ENCODE measurements at places on chromosomes 5 and 9.

DNA sequence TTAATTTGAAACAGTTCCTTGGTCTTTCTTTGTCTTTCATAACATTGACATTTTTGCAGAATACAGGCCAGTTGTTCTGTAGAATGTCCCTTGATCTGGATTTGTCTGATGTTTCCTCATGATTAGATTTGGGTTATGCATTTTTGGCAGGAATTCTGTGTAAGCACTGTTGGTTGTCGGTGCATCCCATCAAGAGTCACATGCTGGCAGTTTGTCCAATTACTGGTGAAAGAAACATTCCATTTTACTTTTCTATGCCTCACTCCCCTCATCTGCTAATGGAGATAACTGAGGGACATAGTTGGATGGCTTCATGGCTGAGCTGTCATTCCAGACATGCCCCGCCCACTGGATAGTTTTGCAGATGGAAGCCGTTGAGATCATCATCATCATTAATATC, 7.6 kb upstream of the ZNF618 start:
- DNase-seq: no peak

DNA sequence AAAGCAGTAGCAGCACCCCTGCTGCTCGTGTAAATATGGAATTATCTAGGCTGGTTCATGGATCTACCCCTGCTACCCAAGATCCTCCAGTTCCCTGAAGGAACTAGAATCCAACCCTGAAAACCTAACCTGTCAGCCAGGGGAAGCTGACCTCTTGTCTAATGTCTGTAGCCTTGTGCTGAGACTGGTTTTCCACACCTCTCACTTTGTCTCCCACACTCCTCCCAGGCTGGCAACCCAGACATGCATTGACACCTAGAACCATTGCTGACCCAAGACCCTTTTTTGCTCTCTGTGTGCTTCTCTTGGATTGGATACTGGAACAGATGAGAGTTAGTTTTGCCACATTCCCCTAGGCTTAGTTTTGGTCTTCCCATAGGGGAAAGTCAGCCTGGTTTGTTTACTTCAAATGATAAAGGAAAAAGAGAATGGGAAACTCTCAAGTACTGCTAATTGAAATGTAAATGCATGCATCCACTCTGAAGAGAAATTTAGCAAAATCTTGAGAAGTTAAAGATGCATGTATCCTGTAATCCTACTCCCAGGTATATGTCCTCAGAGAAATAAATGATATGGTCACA, 36.6 kb upstream of the NR4A3 start:
- no peak for DNase-seq

GRCh38 chr5:164518067-164518740, 1012.8 kb downstream of the MAT2B start:
- DNase-seq: no peak

- no peak for DNase-seq
Measured at GRCh38 chr5:169354921-169355320, 54.0 kb upstream of the SLIT3 start.

DNA sequence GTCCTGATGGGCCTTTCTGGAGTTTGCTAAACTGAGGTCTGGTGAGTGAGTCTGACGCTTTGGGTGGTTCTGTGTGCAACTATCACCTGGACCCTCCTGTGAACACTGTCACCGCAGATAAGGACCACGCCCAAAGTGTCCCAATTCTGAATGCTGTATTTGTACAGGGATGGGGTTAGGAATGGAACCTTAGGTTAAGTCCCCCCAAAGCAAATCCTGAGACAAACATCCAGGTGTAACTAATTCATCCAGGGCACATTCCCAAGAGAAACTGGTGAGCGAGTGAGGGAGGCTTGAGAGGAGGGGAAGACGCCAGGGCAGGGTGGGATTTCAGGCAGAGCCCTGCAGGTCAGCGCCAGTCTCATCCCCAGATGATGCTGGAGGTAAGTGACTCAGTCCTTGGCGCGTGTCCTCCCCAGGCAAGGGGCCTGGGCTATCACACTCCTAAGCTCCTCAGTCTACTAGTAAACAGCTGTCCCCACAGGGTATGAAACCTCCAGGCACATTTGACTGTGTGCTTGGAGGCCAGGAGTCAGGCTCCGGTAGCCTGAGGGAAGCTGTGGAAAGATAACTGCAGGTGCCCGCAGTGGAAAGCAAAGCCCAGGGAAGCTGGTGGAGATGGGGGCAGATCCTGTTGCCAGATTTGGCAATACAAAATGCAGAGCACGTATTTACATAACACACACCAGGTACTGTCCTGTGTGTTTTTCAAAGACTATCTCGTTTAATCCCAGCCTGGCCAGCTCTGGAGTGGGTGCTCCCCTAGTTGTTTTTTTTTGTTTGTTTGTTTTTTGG, 66.7 kb downstream of the IL6ST start:
- no peak for DNase-seq

DNA sequence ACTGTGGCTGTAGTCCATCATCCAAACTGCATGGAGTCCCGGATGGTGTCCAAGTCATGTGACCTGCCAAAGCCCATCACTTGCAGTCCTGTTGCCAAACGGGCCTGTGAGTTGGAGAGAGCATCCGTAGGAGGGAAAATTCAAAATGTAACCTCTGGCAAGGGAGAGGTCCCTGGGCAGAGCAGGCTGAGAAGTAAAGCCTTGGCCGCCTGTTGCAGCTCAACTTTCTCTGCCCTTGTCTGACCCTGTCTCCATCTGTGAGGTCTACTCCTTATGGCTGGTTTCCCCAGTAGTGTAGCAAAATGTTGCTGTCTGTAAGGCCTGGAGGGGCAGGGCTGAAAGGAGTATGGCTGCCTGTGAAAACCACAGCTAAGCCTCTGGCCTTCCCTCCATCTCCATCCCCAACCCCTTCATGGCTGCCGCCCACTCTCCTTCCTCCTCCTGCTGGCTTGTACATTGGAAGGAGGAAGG, 163.5 kb downstream of the SEMA6A start:
- DNase-seq: no peak

GRCh38 chr5:58849921-58850667, 267.2 kb downstream of the RAB3C start:
- peak; percentile 12 for DNase-seq

- no peak for DNase-seq
Measured at GRCh38 chr5:152089644-152090043, 165.0 kb upstream of the GLRA1 start.

GRCh38 chr9:123863164-123863855, 66.6 kb downstream of the DENND1A start:
- DNase-seq: no peak

DNA sequence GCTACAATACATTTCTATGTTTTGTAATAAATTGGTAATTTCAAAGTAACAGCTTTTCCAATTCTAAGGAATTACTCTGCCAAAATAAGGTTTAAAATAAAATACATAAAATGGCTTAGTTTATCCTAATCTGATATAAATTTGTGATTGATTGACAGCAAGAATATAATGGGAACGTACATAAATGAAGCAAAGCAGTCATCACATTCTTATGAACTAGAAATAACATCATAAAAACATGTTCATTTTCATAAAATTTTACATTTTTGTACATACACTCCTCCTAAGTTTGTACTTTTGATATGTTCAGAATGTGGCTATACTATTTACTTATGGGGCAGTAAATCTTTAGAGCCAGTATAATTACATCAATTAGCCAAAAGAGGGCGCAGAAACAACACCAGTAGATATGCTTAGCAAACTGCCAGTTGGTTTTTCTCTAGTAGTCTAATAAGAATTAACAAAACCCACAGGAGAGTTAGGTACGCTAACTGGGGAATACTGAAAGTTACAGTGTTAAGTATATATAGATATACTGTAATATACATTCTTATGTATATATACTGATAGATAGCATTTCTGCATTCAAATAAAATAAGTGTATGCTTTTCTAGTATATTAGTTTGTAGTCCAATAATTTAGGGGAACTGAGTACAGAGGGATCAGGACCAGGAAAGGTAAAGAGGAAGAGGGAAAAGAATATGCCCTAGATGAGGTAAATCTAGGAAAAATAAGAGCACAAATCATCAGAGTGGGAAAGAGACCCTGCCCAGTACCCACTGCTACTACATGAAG, 76.8 kb downstream of the ZDHHC21 start:
- peak; percentile 21 for DNase-seq

GRCh38 chr9:20557890-20558565, 64.3 kb downstream of the MLLT3 start:
- no peak for DNase-seq

DNA sequence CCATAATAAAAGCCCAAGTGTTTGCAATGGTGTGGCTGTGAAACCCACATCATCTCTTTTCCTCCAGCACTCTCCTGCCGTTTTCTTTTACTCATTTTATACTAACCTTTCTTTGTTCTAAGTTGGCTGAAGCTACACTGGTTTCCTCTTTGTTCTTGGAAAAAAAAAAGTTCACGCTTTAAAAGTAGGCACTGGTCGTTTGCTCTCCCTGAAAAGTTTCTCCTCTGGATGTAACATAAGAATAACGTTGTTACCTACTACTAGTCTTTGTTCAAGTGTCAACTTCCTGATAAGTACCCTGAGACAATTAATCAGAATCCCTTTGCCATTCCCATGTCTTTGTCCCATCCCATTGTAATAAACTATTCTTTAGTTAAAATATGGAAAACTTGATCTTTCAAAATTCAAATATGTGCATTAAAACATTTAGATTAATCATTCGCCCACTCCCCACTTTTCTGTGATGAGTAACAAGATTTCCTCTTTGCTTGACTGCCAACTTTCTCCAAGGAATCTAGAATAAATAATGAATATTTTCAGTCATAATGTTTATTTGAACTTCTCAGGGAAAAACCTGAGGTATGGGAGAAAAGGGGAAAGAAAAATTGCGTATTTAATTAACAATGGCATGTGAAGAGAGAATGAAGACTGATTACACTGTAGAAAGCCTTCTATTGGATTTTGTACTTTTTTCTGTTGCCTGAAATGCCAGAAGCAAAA, 454.3 kb upstream of the CTNND2 start:
- DNase-seq: no peak

DNA sequence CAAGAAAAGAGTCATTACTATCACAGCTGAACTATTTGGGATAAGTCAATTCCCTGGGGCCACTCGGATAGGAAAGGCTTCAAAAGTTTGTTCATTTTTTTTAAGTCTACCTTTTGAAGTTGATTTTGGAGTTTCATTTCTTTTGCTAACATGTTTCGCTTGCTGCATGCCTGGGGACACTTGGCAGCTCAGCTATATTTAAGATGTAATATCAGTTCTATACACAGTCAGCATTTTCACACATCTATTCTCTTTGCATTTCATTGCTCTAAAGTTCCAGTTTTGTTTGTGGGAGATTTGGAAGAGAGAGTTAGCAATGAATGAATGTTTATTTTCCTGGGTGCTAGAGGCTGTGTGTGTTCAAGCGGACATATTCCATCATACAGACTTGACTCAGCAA, 445.2 kb upstream of the GRAMD2B start:
- no peak for DNase-seq

DNA sequence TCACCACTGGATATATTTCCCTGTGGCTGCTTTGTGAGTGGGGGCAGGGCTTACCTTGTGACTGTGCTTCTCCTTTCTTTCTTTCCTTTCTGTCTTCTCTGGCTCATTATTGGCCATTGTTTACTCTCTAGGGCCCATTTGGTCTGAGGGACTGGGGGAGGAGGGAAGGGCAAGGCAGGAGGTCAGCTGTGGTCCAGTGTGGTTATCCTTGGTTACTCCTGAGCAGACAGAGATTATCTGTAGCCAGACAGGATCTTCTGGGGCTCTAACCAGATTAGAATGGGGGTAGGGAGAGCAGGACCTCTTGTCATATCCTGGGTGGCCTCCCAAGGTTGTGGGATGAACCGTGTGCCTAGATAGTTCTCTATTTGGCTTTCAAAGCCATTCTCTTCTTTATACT, 71.2 kb downstream of the ANKRD55 start:
- no peak for DNase-seq

GRCh38 chr9:114804505-114804904, 1.3 kb downstream of the TNFSF15 start:
- DNase-seq: no peak

DNA sequence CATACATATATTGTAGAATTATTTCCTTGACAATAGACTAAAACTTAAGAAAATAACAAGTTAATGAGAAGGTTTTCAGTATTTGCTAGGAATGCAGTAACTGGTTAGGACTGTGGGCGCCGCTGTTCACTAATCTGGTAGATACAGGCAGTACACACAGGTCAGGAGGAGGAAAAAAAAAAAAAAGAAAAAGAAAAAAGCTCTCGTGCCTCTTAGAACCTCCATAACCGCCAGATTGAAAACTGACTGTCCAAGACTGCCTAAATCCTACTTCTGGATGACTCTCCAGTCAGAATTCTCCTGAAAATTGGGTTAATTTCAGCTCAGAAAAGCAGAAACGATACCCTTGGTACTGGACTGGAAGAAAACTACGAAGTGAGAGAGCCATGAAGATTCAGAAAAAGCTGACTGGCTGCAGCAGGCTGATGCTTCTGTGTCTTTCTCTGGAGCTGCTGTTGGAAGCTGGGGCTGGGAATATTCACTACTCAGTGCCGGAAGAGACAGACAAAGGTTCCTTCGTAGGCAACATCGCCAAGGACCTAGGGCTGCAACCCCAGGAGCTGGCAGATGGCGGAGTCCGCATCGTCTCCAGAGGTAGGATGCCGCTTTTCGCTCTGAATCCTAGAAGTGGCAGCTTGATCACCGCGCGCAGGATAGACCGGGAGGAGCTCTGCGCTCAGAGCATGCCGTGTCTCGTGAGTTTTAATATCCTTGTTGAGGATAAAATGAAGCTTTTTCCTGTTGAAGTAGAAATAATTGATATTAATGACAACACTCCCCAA, at the start of gene PCDHGA1:
Gene PCDHGA1 (plus strand): TSS at position 216 of the 782 bp plus-strand sequence.
- no peak for DNase-seq

DNA sequence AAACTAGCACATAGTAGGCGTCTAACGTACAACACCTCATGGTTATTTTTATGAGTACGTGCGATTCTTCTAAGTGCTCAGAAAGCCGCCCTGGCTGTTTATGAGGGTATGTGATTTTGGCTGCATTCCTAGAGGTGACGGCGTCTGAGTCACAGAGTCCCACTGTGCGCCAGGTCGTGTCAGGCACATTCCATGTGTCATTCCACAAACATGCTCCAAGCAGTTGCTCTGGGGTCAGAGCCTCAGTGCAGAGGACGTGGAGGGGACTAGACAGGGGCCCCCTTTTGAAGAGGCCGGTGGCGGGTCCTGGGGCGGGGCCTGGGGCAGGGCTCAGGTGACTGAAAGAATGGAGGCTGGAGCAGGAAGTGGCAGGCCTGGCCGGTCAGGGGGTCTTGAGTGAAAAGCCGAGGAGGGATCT, 51.9 kb downstream of the NEK6 start:
- DNase-seq: peak; percentile 91

GRCh38 chr5:38018016-38018415, 178.2 kb upstream of the GDNF start:
- no peak for DNase-seq

DNA sequence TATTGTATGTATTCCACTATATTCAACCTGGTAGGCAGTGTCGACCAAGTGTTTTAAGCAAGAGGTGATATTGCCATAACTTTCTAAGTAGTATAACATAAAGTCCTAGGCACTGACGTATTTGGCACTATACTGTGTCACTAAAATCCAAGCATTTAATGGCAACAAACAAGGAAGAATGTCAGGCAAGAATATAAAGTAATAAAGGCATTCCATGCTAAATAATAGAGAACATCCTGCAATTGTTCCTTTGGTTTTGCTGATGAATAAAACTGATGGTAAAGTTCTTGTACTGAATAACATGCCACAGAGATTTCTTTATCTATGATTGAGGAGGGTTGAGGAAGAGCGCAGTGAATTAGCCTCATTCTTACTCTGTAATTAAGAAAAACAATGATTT, 256.9 kb downstream of the HINT1 start:
- DNase-seq: no peak

Measured in kidney epithelial cell (primary cell).